ENCODE measurements at places on chromosomes 1 and 21. TPM values are rescaled to one million over a fixed set of nuclear protein-coding genes. Genes with fewer than 3 reads are reported as not detected.

DNA sequence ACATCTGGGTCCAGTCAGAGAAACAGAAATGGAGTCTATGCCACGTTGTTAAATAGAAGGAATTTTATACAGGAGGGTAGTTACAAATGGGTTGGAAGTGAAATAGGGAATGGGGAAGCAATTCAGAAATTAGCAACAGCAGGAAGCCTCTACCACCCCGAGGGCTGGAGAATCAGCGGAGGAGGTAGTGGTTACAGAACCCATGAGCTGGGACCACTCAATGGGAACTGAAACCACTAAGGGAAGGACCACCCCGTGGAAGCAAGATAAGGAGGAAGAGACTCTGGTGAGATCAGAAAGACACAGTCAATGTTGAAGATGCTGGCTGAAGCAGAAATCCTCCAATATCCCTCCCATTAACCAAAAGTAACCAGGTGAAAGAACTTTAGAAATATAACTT is 15.5 kb upstream of the MAST2 start:
- peak; percentile 77 for DNase-seq

- DNase-seq = no peak
Observed at GRCh38 chr1:244264163-244264562, 187.5 kb downstream of the ADSS2 start.

GRCh38 chr1:27392778-27393635 is 585 bp downstream of the GPR3 start:
- DNase-seq = no peak

DNA sequence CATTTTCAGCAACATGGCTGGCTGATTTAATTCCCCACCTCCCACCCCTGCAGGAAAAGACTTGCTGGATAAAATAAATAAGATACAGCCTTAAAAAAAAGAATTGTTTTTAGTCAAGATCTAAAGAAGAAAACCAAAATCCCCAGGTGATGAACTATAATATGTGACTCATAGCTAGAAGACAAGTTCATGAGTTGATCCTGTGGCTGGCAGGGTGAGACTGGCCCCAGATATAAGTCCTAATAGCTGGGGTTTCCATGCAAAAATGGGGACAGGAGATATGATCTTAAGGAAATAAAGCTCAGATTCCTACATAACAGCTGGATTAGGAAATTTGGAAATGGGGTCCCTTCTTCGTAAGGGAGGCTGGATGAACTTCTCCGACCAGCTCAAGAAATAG is 21.9 kb upstream of the RGSL1 start:
- DNase-seq = no peak

DNA sequence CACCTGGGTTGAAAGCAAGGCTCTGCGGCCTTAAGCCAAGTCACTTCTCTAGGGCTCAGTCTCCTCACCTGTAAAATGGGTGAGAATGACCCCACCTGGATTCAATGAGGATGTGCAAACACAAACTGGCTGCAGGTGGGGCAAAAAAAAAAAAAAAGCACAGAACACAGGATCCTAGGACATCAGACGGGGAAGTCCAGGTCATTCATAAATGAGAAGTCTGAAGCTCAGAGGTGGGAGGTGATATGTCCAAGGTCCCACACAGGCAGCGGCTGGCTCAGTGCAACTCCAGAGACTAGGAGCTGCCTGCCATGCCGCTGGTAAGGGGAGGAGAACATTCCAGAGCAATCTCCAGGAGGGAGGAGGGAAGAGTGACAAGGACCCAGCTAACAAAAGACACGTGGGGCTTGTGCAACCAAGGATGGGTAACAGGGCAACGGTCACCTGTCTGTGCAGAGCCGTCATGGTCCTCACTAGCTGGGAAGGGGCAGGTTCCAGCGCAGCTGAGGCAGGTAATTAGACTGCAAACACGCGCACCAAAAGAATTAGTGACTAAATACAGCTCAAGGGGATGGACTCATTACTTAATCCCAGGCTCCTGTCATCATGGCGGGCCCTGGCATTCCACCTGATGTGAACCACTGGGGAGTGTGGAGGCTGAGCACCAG is 19.5 kb downstream of the IFFO2 start:
- DNase-seq = no peak

- DNase-seq = no peak
Observed at GRCh38 chr1:145999321-146000024, 3.1 kb upstream of the TXNIP start.

DNA sequence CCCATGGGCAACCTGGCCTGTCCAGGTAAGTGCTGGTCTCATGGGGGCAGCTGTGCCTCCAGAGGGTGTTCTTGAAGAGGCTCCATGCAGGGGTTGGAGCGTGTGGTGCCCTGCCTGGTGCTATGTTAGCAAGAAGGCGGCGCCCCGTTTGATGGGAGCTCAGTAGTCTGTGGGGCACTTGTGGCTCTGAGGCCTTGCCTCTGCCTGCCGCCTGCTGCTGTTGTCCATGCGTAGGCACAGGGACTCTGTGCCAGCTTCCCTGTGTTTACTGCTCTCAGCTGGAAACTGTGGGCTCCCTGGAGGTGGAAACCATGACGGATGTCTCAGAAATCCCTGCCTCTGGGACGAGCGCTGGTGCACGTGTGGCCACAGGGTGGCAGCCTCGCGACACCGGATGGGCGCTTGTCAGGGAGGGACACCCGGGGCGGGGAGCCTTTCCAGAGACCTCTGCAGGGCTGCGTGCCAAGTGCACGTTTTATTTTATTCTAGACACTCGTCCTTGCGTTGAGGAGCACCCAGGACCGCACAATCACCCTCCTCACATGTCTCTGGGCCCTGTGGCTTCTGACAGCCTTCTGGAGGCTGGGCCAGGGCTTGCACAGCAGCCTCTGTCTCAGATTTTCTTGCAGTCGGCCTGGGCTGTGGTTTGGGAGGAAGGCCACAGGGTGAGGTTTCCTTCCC is 27.1 kb downstream of the SNAP47 start:
- peak; percentile 94 for DNase-seq

- no peak for DNase-seq
Observed at GRCh38 chr1:248786156-248786555, 30.6 kb upstream of the LYPD8 start.

DNA sequence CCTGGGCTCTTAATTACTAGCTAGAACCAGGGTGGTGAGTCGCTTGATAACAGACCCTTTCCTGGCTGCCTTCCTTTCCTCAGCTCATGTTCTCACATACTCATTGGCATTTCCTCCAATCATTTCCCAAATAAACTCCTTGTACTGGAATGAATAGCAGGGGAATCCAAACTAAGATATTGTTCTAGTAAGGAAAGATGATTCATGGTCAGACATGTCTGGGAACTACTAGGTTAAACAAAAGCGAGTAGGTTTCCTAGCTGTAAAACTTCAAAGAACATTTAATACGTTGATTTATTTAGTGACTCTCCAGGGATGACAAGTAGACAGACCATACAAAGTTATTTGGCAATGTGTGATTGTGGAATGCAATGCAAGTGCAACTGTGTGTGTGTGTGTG is 121.2 kb upstream of the KCNJ6 start:
- DNase-seq = no peak

RIPPLY3 gene
- total RNA-seq = not detected

GSTM1 gene
- total RNA-seq = 23.1 TPM

SGIP1 gene
- total RNA-seq = 16.2 TPM

RSPO1 gene
- 1.0 TPM for total RNA-seq

SLC1A7 gene
- 0.69 TPM for total RNA-seq

SLAMF6 gene
- total RNA-seq = 0.19 TPM
